PC-3 (cell line): ENCODE measurements at places on chromosomes 1 and 21. TPM values are rescaled to one million over a fixed set of nuclear protein-coding genes. Genes with fewer than 3 reads are reported as not detected.

The GPR37L1 gene
- total RNA-seq = 0.04 TPM in 1 of 2 replicates, not detected in the other

The RGS13 gene
- 0.22 TPM in 1 of 2 replicates, not detected in the other for total RNA-seq

The GPX7 gene
- total RNA-seq = not detected in 2 replicates

DNA sequence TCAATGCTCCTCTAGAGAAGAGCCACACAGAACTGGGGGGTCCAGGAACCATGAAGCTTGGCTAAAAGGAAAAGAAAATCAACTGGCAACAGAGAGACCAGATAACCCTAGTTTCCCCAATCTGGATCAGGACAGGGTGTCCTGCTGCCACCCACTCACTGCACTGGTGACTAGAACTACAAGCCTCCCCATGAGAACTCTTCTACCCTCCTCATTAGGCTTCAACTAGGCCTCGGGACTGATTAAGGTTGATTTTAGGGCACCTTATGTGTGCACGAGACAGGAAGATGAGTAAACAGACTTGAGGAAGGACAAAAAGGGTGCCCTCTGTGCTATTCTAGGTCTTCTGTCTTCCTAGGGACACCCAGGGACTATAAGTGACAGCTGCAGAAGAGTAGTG is 2.3 kb upstream of the SF3B4 start:
- peaks cover 41% of the 10 kb centered on the region for H3K4me1 ChIP-seq
- H3K27ac ChIP-seq = no peak overlapping the region
- H3K36me3 ChIP-seq = peaks cover 23% of the 10 kb centered on the region
- DNase-seq = no peak
- H3K4me3 ChIP-seq = no peak overlapping the region

GRCh38 chr1:82441402-82441801 is 640.7 kb downstream of the ADGRL2 start:
- no peaks in the 10 kb centered on the region for H3K27me3 ChIP-seq
- H3K4me1 ChIP-seq = no peaks in the 10 kb centered on the region
- no peak overlapping the region for H3K4me3 ChIP-seq
- no peaks in the 10 kb centered on the region for H3K36me3 ChIP-seq
- no peak for DNase-seq

GRCh38 chr1:173570370-173571007 is 32.4 kb downstream of the SLC9C2 start:
- no peak overlapping the region for H3K27ac ChIP-seq
- no peaks in the 10 kb centered on the region for H3K36me3 ChIP-seq
- DNase-seq = no peak
- H3K27me3 ChIP-seq = no peaks in the 10 kb centered on the region

The PODN gene
- total RNA-seq = not detected in 2 replicates

GRCh38 chr1:170555370-170555769 is 23.4 kb downstream of the GORAB start:
- no peak overlapping the region for H3K27ac ChIP-seq
- no peak for DNase-seq
- H3K27me3 ChIP-seq = no peaks in the 10 kb centered on the region
- H3K4me1 ChIP-seq = no peaks in the 10 kb centered on the region
- no peak overlapping the region for H3K4me3 ChIP-seq

The LRRC8C gene
- total RNA-seq = 3.4 and 4.3 TPM in 2 replicates

DNA sequence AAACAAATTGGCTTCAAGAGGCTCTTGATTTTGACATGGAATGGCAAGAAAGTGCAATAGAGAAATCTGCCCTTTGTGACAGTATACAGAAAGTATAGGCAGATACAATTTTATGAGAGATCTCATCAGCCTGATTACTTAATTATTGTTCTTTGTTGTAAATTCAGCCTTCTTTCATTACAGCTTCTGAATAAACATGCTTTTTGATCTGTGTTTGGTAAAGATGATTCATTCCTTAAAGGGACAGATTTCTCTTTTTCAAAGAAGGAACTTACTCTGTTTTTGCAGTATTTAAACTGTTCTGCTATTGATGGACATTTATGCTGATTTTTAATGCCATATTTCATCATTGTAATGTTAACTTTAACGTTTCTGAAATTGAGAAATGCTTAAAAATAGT is 13.7 kb upstream of the MPC2 start:
- H3K4me1 ChIP-seq = peaks cover 11% of the 10 kb centered on the region
- no peak for DNase-seq
- H3K27me3 ChIP-seq = no peaks in the 10 kb centered on the region
- no peak overlapping the region for H3K4me3 ChIP-seq

GRCh38 chr1:67583462-67583950 is 101.5 kb upstream of the GADD45A start:
- H3K4me3 ChIP-seq = no peak overlapping the region
- no peak overlapping the region for H3K27ac ChIP-seq
- no peaks in the 10 kb centered on the region for H3K27me3 ChIP-seq
- no peak for DNase-seq
- H3K36me3 ChIP-seq = no peaks in the 10 kb centered on the region
- peaks cover 6% of the 10 kb centered on the region for H3K4me1 ChIP-seq

DNA sequence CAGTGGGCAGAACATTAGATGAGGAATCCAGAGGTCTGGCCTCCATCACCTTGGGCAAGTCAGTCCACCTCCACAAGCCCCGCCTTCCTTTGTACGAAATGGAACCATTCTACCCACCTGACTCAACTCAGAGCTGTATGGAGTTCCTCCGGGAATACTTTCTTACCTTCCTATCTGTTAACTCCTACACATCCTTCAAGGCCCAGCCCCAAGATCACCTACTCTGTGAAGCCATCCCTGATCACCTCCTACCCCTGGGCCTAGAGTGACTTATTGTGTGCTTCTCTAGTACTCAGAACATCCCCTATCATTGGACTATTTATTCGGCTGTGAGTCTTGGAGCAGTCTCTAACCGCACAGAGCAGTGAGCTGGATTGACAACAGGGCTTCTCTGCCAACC is 66.7 kb downstream of the GLIS1 start:
- no peak for DNase-seq
- no peaks in the 10 kb centered on the region for H3K27me3 ChIP-seq
- no peaks in the 10 kb centered on the region for H3K4me1 ChIP-seq
- H3K36me3 ChIP-seq = no peaks in the 10 kb centered on the region

The FHAD1 gene
- total RNA-seq = 0.95 and 1.4 TPM in 2 replicates

GRCh38 chr1:58308206-58308605 is 238.3 kb downstream of the OMA1 start:
- H3K4me1 ChIP-seq = no peaks in the 10 kb centered on the region
- H3K4me3 ChIP-seq = no peak overlapping the region
- H3K36me3 ChIP-seq = no peaks in the 10 kb centered on the region
- peak; percentile 11 for DNase-seq
- no peak overlapping the region for H3K27ac ChIP-seq

DNA sequence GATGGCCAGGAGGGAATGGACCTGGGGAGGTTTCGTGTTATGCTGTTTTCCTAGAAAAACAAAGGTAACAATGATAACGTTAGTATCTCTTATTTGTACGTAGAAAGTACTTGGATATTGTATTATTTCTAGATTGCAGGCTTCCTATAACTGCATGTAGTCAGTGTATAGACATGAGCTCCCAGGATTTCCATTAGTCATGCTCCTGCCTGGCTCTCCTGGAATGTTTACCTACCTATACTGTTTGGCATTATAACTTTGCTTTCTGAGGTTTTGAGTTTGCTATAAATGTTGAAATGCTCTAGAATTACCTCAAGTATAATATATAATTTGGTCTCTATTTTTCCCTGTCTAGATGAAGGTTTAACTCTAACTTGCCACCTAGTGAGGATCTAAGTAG is 66.1 kb downstream of the TTC3 start:
- peak; percentile 78 for DNase-seq
- peak overlapping the region; percentile 64 for H3K27ac ChIP-seq
- H3K4me1 ChIP-seq = peaks cover 21% of the 10 kb centered on the region
- H3K36me3 ChIP-seq = peaks cover 48% of the 10 kb centered on the region
- H3K27me3 ChIP-seq = no peaks in the 10 kb centered on the region

The LGALS8 gene
- total RNA-seq = 45.7 and 47.9 TPM in 2 replicates

DNA sequence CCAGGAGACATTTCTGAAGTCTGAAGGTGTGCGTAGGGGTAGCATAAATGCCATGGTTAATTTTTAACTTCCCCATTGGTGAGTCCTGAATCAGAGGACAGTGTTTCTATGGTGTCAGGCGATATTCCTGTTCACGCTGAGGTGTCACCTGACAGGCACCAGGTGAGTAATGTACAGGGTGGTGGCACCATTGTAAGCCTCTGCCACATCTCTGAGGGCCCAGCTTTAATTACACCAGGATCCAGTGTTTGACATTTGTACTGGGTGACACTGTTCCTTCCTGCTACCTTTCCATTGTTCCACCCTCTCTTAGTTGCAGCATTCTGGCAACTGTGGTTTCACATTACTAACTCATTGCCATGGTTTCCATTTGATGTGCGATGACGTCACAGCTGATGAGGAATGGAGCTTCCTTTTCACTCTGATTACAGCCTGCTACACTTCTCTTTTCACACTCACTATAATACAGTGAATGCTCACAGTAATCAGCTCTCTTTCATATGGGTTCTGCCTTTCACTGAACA is 40.6 kb upstream of the MARK1 start:
- peaks cover 38% of the 10 kb centered on the region for H3K27me3 ChIP-seq
- 0 out of 2 replicates have a peak, but pooled peaks cover 4% of the 10 kb centered on the region for H3K4me1 ChIP-seq
- no peak overlapping the region for H3K4me3 ChIP-seq
- H3K36me3 ChIP-seq = no peaks in the 10 kb centered on the region
- DNase-seq = peak; percentile 58

The DTL gene
- total RNA-seq = 57.9 and 65.0 TPM in 2 replicates

- no peaks in the 10 kb centered on the region for H3K27me3 ChIP-seq
- no peak overlapping the region for H3K4me3 ChIP-seq
- H3K4me1 ChIP-seq = no peaks in the 10 kb centered on the region
- DNase-seq = no peak
- H3K27ac ChIP-seq = no peak overlapping the region
- peaks cover 80% of the 10 kb centered on the region for H3K36me3 ChIP-seq
Measured at GRCh38 chr1:45654540-45655280, 30.9 kb upstream of the CCDC17 start.

DNA sequence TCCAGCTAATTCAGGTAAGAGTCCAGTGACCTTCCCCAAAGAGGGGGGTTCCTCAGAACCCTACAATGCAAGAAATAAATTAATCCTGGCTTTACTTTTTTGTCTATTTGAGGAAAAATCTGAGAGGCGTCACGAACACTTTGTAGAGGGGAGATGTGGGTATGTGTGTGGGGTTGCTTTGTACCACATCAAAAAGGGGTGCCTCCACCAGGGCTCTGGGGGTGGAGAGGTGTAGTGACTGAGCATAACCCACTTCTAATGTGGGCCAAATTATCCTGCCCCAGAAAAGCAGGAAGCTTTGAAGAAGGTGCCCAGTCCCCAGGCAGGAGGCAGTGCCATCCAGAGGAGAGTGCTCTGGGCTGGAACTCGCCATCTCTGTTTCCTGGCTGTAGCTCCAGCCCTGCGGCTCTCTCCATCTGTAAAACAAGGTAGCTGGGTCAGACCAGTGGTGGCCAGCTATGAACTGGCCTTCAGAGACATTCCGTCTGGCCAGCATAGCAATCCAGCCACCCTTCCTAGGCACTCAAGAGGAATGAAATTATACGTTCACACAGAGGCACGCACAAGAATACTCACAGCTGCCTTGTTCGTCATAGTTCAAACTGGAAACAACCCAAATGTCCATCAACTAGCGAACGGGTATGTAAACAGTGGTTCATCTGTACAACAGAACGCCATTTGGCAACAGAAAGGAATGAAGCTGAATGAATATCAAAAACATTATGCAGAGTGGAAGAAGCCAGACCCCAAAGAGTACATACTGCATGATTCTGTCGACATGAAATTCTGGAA is 45.4 kb upstream of the TNFRSF1B start:
- no peaks in the 10 kb centered on the region for H3K36me3 ChIP-seq
- no peak overlapping the region for H3K27ac ChIP-seq
- H3K27me3 ChIP-seq = no peaks in the 10 kb centered on the region
- peak; percentile 43 for DNase-seq

DNA sequence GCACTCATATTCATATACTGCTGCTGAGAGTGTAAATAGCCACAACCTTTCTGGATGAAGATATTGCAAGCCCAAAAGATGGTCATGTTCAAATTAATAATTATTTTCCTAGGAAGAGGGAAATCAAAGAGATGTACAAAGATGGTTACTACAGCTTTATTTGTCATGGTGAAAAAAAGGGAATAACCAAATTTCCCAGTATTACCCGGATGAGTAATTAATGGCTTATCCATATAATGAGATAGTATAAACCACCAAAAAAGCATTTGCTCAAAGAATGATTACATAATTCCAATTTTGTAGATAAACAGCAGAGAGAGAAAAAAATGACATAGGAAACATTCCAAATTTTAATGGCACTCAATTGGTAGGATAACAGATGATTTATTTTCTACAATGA is 165.6 kb downstream of the C1orf21 start:
- DNase-seq = no peak
- H3K27me3 ChIP-seq = no peaks in the 10 kb centered on the region
- no peaks in the 10 kb centered on the region for H3K36me3 ChIP-seq

GRCh38 chr1:94081566-94082344 is 39.2 kb downstream of the ABCA4 start:
- no peak overlapping the region for H3K4me3 ChIP-seq
- peaks cover 12% of the 10 kb centered on the region for H3K4me1 ChIP-seq
- no peaks in the 10 kb centered on the region for H3K36me3 ChIP-seq
- H3K27me3 ChIP-seq = no peaks in the 10 kb centered on the region

GRCh38 chr1:72634946-72635345 is 352.6 kb upstream of the NEGR1 start:
- no peak overlapping the region for H3K27ac ChIP-seq
- H3K27me3 ChIP-seq = no peaks in the 10 kb centered on the region
- no peak overlapping the region for H3K4me3 ChIP-seq
- DNase-seq = no peak

DNA sequence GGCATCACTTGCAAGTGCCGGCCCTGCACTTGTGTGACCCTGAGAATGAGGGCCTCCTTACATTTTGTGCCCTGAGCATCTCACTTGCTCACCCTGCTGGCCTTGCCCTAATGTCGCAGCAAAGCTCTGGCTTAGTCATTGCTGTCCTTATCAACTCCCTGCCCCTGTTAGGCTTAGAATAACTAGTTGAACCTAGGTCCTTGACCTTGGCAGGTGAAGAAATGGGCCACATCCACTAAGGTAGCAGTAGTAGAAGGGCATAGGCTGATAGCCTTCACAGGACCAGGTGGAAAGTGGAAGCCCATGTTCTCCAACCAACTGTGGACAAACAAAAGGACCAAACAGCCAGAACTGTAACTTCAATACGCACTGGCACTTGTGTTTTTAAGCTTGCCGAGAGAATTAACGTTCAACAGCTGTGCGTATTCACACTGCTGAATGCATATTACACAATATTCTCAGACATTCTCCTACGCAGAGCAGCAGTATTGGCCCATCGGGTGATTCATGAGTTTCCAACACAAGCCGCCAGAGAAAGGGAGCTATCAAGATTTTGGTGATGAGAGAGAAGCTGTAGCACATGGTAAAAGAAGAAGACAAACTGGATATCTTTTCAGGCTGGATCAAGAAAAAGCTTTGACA is 27.7 kb upstream of the PTGFRN start:
- no peak overlapping the region for H3K4me3 ChIP-seq
- H3K27ac ChIP-seq = no peak overlapping the region
- H3K27me3 ChIP-seq = no peaks in the 10 kb centered on the region

GRCh38 chr1:106688446-106688845 is 368.0 kb upstream of the PRMT6 start:
- no peaks in the 10 kb centered on the region for H3K36me3 ChIP-seq
- no peaks in the 10 kb centered on the region for H3K27me3 ChIP-seq
- H3K27ac ChIP-seq = no peak overlapping the region
- H3K4me3 ChIP-seq = no peak overlapping the region
- no peaks in the 10 kb centered on the region for H3K4me1 ChIP-seq

The ADAMTS5 gene
- total RNA-seq = not detected in 2 replicates

GRCh38 chr1:63812071-63812700 is 38.4 kb downstream of the ROR1 start:
- H3K4me3 ChIP-seq = no peak overlapping the region
- no peak for DNase-seq
- peaks cover 8% of the 10 kb centered on the region; the same call in 1 of the 2 replicates for H3K36me3 ChIP-seq

- no peaks in the 10 kb centered on the region for H3K36me3 ChIP-seq
- H3K27ac ChIP-seq = no peak overlapping the region
- no peaks in the 10 kb centered on the region for H3K4me1 ChIP-seq
- DNase-seq = no peak
- H3K4me3 ChIP-seq = no peak overlapping the region
- peaks cover 45% of the 10 kb centered on the region for H3K27me3 ChIP-seq
Measured at GRCh38 chr1:7583291-7584096, 187.6 kb upstream of the VAMP3 start.
